Fibroblast of pulmonary artery (primary cell): ENCODE measurements at places on chromosomes 3 and 15.

GRCh38 chr3:71949442-71949841, 164.5 kb upstream of the PROK2 start:
- DNase-seq: no peak

DNA sequence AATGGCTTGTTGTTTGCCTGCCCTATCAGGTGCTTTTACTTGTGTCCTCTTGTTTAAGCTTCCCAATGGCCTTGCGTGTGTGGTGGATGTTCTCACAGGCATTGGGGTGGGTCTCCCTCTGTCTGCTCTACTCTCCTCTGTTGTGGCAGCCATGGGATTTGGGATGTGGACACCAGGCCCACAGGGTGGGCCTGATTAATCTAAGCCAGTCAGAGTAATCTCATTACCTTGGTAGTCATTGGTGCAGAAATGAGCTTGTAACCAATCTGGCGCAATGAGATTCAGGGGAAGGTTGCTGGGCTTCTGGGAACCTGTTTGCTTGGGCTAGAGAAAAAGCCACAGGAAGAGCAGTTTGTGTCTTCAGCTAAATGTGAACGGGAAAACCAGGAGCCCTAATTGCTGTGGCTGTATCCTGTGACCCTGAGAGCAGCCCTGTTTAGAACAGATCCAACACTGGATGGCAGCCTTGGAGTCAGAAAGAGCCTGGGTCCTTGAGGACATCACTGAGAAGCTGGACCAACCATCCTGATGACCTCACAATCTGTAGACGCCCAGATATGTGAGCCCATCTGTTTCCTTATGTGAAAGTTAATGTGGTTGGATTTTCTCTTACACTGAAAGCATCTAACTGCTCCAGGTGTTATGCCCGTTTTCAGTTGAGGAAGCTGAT, 157.3 kb upstream of the UBE2E1 start:
- DNase-seq: peak; percentile 46

GRCh38 chr15:57045741-57046382, 127.4 kb downstream of the TCF12 start:
- no peak for DNase-seq

GRCh38 chr15:32994810-32995424, 199.6 kb downstream of the FMN1 start:
- peak; percentile 79 for DNase-seq

- DNase-seq: no peak
Measured at GRCh38 chr3:29690686-29691353, 409.9 kb downstream of the RBMS3 start.

- DNase-seq: no peak
Measured at GRCh38 chr3:184082034-184082433, 14.8 kb upstream of the HTR3E start.

DNA sequence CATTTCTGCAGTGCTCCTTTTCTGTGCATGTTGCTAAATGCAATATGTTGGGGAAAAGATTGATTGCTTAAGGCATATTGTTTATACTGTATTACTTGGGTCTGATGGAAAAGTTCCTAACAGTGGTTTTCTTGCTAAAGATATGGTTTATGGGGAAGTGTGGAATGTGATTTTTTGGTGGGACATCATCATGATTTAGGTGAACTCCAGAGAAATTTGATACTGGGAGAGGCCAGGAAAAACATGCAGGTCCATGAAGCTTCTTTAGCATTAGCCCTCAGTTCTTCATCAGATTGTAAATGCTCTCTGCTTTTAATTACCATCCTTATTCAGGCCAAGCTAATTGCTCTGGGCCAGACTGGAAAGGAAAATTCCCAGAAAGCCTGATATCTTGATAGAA, 147.5 kb downstream of the LRTM1 start:
- no peak for DNase-seq

- DNase-seq: no peak
Measured at GRCh38 chr15:100332721-100333120, 9.1 kb downstream of the ADAMTS17 start.
